ENCODE measurements at places on chromosomes 1 and 21.

GRCh38 chr1:216926720-216927510 lies 203.7 kb upstream of the ESRRG start:
- H3K27me3 ChIP-seq = no peaks in the 10 kb centered on the region
- H3K36me3 ChIP-seq = no peaks in the 10 kb centered on the region
- H3K4me1 ChIP-seq = no peaks in the 10 kb centered on the region
- H3K27ac ChIP-seq = no peak overlapping the region
- DNase-seq = no peak

DNA sequence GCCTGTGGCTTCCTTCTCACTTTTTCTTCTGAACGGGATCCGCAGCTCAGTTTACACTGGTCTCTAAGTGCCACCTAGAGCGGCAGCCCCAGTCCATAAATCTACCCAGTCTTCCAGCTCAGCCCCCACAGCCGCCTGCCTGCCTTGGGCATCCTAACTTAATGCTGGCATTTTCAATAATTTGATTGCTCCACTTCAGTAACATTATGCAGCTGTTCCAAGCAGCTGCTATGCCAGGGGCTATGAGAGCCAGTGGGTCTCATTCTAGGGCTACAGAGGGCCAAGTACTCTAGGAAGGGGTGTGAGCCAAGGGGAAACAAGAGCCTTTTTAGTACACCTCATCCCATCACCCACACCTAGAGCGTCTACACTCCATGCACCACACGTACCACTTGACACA lies 48.4 kb upstream of the COA6 start:
- no peak overlapping the region for H3K4me3 ChIP-seq
- no peaks in the 10 kb centered on the region for H3K4me1 ChIP-seq
- no peak for DNase-seq

GRCh38 chr1:206636671-206637070 lies 1.3 kb downstream of the DYRK3 start:
- peaks cover 19% of the 10 kb centered on the region for H3K4me1 ChIP-seq
- no peak overlapping the region for H3K4me3 ChIP-seq
- no peaks in the 10 kb centered on the region for H3K27me3 ChIP-seq
- no peak overlapping the region for H3K27ac ChIP-seq

GRCh38 chr1:75342786-75343185 lies 208.6 kb downstream of the LHX8 start:
- no peak overlapping the region for H3K27ac ChIP-seq
- no peak overlapping the region for H3K4me3 ChIP-seq
- no peaks in the 10 kb centered on the region for H3K27me3 ChIP-seq
- no peaks in the 10 kb centered on the region for H3K4me1 ChIP-seq

GRCh38 chr1:18721041-18721440 lies 90.4 kb downstream of the PAX7 start:
- H3K27me3 ChIP-seq = peaks cover 88% of the 10 kb centered on the region
- no peaks in the 10 kb centered on the region for H3K36me3 ChIP-seq
- H3K27ac ChIP-seq = no peak overlapping the region
- no peak for DNase-seq
- no peak overlapping the region for H3K4me3 ChIP-seq
- H3K4me1 ChIP-seq = no peaks in the 10 kb centered on the region

GRCh38 chr21:39150877-39151276 lies 32.4 kb downstream of the PSMG1 start:
- H3K27ac ChIP-seq = no peak overlapping the region
- H3K4me3 ChIP-seq = no peak overlapping the region
- no peaks in the 10 kb centered on the region for H3K4me1 ChIP-seq
- H3K36me3 ChIP-seq = no peaks in the 10 kb centered on the region

DNA sequence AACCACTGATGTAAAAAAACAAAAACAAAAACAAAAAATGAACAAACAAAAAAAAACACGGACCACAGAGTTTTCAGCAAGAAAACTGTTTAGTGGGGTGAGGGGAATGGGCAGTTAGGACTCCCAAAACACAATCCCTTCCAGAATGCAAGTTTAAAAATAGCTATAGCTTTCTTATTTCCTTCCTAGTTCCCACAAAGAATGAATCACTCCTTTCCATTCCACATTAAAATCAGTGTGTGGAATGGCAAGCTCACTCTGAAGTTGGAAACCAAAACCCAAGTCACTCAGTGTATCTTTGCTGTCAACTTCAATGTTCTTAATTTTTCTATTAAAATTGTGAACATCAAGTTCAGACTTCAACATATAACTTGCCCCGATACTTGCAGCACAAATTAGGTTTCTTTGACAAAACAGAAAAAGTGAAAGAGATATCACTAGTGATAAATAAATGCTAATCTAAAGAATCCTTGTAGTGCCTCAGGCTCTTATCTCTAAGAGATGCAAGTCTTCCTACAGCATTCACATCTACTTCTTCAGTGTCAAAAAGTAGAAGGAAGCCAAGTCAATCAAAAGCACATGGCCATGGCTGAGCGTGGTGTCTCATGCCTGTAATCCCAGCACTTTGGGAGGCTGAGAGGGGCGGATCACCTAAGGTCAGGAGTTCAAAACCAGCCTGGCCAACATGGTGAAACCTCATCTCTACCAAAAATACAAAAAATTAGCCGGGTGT lies 45.5 kb downstream of the TOR3A start:
- no peak overlapping the region for H3K4me3 ChIP-seq
- DNase-seq = no peak
- peaks cover 6% of the 10 kb centered on the region for H3K36me3 ChIP-seq
- H3K27ac ChIP-seq = no peak overlapping the region

- H3K4me3 ChIP-seq = peak within 1 kb of the TSS; percentile 64
- DNase-seq = peak; percentile 73
These were observed at the start of gene TMEM69 for GRCh38 chr1:45687754-45688740. TMEM69 (plus strand) TSS chr1:45688181; CDS start chr1:45691069, 2,888 bp downstream.

DNA sequence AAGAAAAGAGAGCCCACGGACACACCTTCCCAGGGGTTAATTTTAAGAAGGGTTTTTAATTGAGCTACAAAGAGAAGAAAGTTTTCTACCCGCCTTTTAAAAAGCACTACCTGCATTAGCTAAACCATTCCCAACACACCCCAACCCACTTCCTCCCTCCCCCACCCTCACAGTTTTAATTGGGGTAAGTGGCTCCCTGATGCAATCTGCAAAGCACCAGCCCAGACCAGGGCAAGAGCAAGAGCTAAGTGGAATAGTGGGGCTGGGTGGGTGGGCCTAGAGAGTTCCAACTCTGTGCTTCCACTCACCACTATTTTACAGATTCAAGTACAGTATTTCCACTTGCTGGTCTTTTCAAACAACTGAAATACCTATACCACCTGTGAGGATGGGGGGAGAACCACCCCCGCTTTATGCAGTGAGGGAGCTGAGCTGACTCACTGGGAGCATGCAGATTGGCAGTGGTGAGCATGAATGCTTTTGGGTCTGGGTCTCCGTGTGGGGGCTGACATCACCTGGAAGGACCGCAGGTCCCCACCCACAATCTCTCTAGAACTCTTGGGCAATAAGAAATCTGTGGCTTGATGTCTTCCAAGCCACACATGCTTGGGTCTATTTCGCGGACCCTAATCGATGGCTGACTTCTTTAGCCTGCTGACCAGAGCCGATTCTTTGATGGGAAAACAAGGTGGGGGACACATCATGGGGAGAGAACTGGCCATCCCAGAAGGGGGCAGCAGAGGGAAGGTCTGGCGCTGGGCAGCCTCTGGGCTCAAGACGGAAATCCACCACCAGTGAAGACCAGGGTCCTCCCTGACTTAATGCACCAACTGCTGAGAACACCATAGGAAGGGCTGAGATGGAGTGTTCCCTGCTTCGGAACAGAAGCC lies 95.5 kb downstream of the SSBP3 start:
- DNase-seq = no peak
- H3K27me3 ChIP-seq = no peaks in the 10 kb centered on the region
- H3K36me3 ChIP-seq = peaks cover 3% of the 10 kb centered on the region
- peaks cover 71% of the 10 kb centered on the region for H3K4me1 ChIP-seq

DNA sequence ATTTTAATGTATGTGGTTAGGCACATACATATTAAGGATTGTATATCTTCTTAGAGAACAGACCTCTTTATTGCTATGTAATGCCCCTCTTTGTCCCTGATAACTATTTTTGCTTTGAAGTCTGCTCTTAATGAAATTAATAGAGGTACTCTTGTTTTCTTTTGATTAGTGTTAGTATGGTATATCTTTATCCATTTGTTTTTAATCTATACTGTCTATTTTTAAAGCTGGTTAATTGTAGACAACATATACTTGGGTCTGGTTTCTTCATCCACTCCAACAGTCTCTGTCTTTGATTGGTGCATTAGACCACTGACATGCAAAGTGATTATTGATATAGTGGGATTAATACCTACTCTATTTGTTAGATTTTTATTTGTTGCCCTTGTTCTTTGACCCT lies 36.0 kb downstream of the LEPR start:
- H3K36me3 ChIP-seq = no peaks in the 10 kb centered on the region
- H3K4me1 ChIP-seq = peaks cover 12% of the 10 kb centered on the region
- H3K4me3 ChIP-seq = no peak overlapping the region
- no peak overlapping the region for H3K27ac ChIP-seq
- H3K27me3 ChIP-seq = no peaks in the 10 kb centered on the region

GRCh38 chr1:21625390-21626190 lies 43.6 kb downstream of the RAP1GAP start:
- H3K4me1 ChIP-seq = no peaks in the 10 kb centered on the region
- no peak for DNase-seq
- no peak overlapping the region for H3K4me3 ChIP-seq
- no peak overlapping the region for H3K27ac ChIP-seq
- H3K36me3 ChIP-seq = no peaks in the 10 kb centered on the region

GRCh38 chr1:54229281-54229891 lies 29.4 kb downstream of the MRPL37 start:
- H3K27ac ChIP-seq = no peak overlapping the region
- H3K4me3 ChIP-seq = no peak overlapping the region
- peaks cover 15% of the 10 kb centered on the region for H3K36me3 ChIP-seq
- no peaks in the 10 kb centered on the region for H3K4me1 ChIP-seq

GRCh38 chr1:50967416-50968157 lies 2.5 kb upstream of the CDKN2C start:
- H3K4me1 ChIP-seq = peaks cover 8% of the 10 kb centered on the region
- H3K27ac ChIP-seq = peak overlapping the region; percentile 60
- H3K27me3 ChIP-seq = no peaks in the 10 kb centered on the region
- peak overlapping the region; percentile 98 for H3K4me3 ChIP-seq
- no peak for DNase-seq
- H3K36me3 ChIP-seq = no peaks in the 10 kb centered on the region

DNA sequence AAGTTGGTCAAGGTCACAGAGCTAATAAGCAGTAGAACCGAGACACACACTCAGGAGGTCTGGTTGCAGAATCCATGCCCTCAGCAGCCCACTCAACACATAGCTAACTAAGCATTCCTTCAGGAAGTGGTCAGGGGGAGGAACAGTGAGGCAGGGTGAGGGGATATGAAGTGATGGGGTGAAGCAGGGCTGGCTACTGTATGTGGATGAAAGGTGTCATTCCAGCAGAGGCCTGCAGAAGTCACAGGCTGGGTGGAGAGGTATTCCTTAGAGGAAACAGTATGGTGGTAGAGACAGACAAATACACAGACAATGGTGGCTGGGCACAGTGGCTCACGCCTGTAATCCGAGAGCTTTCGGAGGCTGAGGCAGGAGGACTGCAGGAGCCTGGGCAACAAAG lies 14.1 kb downstream of the TMCO4 start:
- H3K4me1 ChIP-seq = no peaks in the 10 kb centered on the region
- no peak overlapping the region for H3K4me3 ChIP-seq
- DNase-seq = no peak
- H3K27ac ChIP-seq = no peak overlapping the region
- H3K27me3 ChIP-seq = no peaks in the 10 kb centered on the region
- H3K36me3 ChIP-seq = no peaks in the 10 kb centered on the region

- no peak overlapping the region for H3K4me3 ChIP-seq
- H3K36me3 ChIP-seq = no peaks in the 10 kb centered on the region
- H3K27ac ChIP-seq = no peak overlapping the region
- no peak for DNase-seq
- H3K27me3 ChIP-seq = no peaks in the 10 kb centered on the region
- no peaks in the 10 kb centered on the region for H3K4me1 ChIP-seq
These were observed 309.4 kb downstream of the NFIA start for GRCh38 chr1:61391730-61392129.
